ENCODE measurements at places on chromosomes 3 and 15.

DNA sequence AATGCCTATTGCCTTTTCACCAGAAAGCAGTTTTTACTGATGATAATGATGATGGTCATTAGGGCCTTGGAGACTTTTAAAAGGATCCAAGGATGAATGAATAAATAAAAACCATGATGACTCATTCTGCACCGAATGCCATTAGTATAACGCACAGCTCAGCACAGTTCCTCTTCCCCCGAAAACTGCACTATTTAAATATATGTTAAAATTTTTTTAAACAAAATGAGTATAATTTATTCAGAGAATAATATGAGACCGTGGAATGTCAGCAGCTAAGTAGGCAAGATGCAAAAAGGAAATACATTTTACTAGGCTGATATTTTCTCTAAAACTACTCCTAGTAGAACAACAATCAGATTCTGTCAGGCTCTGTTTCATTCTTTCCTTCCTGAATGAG lies 83.4 kb upstream of the NANOGP8 start:
- no peak for DNase-seq

- DNase-seq: no peak
Observed at GRCh38 chr15:35507932-35508638, 37.9 kb downstream of the DPH6 start.

DNA sequence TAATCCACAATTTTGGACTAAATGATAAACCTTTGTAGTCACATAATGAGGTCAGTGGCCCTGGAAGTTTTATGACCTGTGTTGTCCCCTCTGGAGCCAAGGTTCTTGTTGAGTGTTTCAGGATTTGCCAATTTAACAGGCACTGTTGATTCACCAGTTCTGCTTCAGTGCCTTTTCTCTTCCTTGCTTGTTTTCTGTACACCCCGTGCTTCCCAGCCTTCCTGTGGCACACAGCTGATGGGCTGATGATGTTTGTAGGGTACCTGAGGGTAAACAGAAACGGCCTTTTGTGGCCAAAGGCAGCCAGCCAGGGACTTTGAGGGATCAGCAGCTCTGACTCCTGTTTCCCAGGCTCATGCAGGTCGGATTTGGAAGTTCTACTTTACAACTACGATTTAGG lies 13.3 kb downstream of the GYG1 start:
- no peak for DNase-seq

GRCh38 chr3:142960322-142960850 lies 3.1 kb downstream of the PAQR9 start:
- DNase-seq: no peak

- no peak for DNase-seq
Observed at GRCh38 chr3:197085137-197085536, 55.5 kb upstream of the MELTF start.

DNA sequence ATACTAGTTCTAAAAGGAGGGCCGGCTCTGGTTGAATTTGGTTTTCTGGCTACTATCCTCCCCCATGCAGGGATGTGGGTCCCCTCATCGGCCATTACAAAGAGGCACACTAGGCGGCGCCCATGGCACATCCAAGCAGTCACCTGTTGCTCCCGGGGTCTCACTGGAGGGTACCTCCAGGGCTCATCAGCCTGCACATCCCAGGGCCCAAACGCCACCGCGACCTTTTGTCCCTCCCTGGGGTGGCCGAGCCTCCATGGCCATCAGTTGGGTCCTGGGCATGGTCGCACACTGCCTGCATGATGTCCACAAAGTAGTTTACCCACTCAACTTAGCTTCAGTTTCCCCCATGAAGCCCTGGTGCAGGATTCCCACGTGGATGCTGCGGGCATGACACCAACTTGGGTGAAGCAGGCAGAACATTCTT lies 28.3 kb downstream of the IDH3A start:
- DNase-seq: peak; percentile 94

GRCh38 chr3:37907906-37908305 lies 46.2 kb downstream of the CTDSPL start:
- DNase-seq: no peak

Data from endodermal cell (in vitro differentiated cells).